ENCODE measurements at places on chromosomes 6 and 20. TPM values are rescaled to one million over a fixed set of nuclear protein-coding genes. Genes with fewer than 3 reads are reported as not detected.
A peak's percentile ranks its signal among the peaks of the same experiment; 100 is the strongest.

Gene IRF4
- 2.7 TPM for total RNA-seq

DNA sequence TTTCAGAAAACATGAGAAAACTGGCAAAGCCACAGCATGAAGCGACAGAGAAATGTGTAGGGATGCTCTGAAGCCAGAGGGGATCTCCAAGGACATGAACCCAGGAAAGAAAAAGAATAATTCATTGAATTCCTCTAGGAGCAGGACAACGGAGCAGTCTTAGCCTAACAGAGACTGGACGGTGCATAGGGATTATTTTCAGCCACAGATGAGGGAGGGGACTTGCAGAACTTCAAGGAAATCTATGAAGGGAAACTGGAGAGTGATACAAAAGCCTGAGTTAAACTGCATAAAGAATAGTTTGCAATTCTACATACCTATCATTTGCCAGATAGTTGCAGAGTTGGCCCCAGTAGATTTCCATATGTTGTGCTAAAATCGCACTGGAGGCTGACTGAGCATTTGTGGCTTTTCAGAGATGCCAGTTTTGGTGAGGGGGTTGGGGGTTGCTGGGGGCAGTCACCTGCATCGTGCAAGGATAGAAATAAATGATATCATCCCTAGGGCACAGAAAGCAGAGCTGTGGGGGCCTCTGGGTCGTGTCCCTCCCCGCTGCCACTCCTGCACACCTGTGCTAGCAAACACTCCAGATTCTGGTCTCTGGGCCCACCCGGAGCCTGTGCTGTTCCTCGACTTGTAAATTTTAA is 443.2 kb upstream of the JARID2 start:
- no peak for DNase-seq

GRCh38 chr6:110323258-110323657 is 34.9 kb downstream of the METTL24 start:
- no peak for DNase-seq

DNA sequence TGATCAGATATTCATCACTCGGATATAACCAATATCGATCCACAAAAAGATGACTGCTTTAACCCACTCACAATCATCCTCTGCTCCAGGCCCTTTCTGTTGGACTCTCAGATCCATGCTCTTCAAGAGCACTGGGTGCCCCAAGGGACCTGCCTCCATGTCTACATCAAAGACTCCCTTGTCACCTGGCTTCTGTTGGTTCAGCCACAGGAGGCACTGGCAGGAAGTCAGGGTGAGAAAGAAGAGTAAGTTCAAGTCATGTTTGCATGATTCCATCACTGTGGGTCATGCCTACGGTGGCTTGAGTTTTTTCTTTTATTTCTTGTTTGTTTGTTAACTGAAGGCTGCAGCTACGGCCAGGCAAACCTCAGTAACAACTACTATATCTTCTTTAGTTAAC is 243.3 kb downstream of the ADGRG6 start:
- DNase-seq: no peak

- DNase-seq: no peak
Observed at GRCh38 chr6:132752255-132752654, 5.4 kb downstream of the VNN2 start.

DNA sequence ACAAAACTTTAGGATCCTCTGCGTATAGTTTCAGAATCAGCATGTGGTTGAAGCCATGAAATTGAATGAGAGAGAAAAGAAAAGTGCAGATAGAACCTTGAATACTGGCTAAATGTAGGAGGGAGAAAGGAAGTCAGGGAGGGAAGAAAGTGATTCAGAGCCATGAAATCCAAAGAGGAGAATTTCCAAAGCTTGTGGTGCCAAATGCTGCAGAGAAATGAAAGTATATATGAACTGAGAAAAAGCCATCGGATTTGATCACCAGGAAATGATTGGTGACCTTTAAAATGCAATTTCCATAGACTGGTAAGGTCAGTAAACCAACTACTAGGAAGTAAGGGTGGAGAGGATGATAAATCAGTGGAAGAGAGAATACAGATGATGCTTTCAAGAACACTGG is 142.3 kb downstream of the TFAP2A start:
- no peak for DNase-seq

Gene LINC00237
- not detected for total RNA-seq

- DNase-seq: peak; percentile 94
Observed at GRCh38 chr20:23622839-23623343, 14.9 kb downstream of the CST3 start.

Gene SH3BGRL2
- total RNA-seq: 14.0 TPM

DNA sequence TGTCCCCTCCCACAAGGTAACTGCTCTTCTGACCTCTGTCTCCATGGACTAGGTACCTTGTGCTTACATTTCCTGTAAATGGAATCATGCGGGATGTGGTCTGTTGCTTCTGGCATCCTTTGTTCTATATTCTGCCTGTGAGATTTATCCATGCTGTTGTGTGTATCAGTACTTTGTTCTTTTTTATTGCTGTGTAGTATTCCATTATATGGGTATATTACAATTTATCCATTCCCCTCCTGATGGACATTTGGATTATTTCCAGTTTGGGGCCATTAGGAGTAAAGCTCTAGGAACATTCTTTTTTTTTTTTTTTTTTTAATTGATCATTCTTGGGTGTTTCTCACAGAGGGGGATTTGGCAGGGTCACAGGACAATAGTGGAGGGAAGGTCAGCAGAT is 3.4 kb downstream of the C2 start:
- DNase-seq: no peak

DNA sequence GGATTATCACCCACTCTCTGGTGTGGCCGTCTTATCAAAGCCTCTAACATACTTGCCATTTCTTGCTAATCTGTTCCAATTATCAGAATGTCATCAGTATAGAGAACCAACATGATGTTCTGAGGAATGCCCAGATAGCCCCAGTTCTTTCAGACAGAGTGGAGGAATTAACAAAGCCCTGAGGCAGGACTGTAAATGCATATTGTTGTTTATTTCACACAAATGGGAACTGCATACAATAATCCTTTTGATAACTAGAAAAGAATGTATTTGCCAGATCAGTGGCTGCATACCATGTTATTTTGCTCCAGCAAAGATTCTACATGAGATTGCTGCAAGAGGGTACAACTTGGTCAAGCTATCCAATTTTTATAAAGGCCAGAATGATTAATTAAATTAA is 112.8 kb upstream of the HEY2 start:
- DNase-seq: no peak

GRCh38 chr20:25364879-25365699 is 25.5 kb downstream of the ABHD12 start:
- DNase-seq: no peak

DNA sequence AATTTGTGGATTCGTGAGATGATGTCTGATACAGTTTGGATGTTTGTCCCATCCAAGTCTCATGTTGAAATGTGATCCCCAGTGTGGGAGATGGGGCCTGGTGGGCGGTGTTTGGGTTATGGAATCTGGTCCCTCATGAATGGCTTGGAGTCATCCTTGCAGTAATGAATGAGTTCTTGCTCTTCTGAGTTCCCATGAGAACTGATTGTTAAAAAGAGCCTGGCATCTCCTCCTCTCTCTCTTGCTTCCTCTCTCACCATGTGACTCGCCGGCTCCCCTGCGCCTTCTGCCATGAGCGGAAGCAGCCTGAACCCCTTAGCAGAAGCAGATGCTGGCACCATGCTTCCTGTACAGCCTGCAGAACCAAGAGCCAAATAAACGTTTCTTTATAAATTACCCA is 30.5 kb upstream of the RPP40 start:
- DNase-seq: no peak

DNA sequence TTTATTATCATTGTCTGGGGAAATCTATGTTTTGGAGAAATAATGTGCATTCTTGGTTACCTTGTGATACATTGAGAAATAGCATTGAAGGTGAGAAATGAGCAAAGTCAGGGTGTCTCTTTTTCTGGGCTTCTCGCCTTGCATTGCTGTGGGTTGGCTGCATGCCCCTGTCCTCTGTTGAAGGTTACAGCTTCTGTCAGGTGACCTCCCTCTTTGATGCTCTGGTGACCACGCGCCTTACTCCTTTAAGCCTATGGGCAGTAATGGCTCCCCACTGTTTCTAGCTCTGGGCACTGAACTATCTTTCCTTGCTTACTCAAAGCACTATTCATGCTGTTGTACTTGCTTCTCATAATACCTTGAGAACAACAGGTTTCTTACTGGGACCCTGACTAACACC is 14.6 kb downstream of the ADGRB3 start:
- DNase-seq: no peak

GRCh38 chr20:35564905-35565304 is 23.0 kb downstream of the ERGIC3 start:
- DNase-seq: no peak

Gene ACSS2
- 37.4 TPM for total RNA-seq

Gene NAA20
- 45.3 TPM for total RNA-seq

DNA sequence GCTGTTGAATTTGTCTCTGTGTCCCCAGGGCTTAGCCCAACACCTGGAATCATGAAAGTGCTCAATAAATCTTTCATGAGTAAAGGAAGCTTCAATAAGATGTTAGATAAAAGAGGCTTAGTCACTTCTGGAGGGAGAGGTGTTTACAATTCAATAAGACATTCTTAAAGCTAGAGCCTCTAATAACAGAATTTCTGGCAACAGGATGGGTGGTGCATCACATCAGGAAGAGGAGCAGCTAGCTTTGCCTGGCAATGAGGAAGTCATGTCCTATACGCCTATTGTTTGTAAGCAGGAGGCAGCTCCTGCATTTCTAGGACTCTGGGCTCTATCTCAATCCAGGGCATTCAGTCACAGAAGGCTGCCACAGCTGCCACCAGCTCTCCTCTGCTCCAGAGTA is 638.5 kb downstream of the EPM2A start:
- DNase-seq: no peak

- no peak for DNase-seq
Observed at GRCh38 chr6:108435391-108435790, 125.3 kb upstream of the FOXO3 start.

GRCh38 chr6:36337814-36338213 is 1.1 kb upstream of the BNIP5 start:
- DNase-seq: no peak

GRCh38 chr6:127691146-127691545 is 114.2 kb downstream of the C6orf58 start:
- no peak for DNase-seq

Gene APOBEC2
- not detected for total RNA-seq

Gene NPEPL1
- 31.4 TPM for total RNA-seq

GRCh38 chr6:136685540-136686108 is 106.7 kb downstream of the MAP3K5 start:
- DNase-seq: no peak

GRCh38 chr6:30885481-30885998 is 1.2 kb downstream of the DDR1 start:
- no peak for DNase-seq

GRCh38 chr6:152748843-152749242 is 1.8 kb upstream of the VIP start:
- no peak for DNase-seq

GRCh38 chr6:37134036-37134395 is 35.9 kb upstream of the PIM1 start:
- DNase-seq: no peak

DNA sequence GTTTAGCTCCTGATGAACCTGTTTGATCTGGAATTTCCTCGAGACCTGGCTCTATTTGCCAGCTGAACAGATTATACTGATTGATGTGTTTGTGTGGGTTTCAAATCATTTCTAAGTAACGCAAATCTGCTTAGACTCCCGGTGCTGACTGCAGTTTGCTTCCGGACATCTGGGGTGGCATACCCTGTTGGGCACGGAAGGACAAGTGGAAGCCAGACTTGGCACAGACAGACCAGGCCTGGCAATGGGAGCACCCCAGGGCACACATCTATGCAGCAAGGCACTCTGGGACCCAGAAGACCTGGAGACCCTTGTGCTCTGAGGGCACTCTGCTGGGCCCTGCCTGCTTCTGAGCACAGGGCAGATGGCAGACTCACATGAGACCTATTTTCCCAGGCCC is 433.7 kb upstream of the CHD6 start:
- no peak for DNase-seq

GRCh38 chr20:58375759-58376352 is 13.2 kb upstream of the VAPB start:
- no peak for DNase-seq

- DNase-seq: no peak
Observed at GRCh38 chr20:54173653-54174456, at the start of gene CYP24A1. Gene CYP24A1 (minus strand): TSS chr20:54173986. CDS start chr20:54173579, 407 bp downstream.

DNA sequence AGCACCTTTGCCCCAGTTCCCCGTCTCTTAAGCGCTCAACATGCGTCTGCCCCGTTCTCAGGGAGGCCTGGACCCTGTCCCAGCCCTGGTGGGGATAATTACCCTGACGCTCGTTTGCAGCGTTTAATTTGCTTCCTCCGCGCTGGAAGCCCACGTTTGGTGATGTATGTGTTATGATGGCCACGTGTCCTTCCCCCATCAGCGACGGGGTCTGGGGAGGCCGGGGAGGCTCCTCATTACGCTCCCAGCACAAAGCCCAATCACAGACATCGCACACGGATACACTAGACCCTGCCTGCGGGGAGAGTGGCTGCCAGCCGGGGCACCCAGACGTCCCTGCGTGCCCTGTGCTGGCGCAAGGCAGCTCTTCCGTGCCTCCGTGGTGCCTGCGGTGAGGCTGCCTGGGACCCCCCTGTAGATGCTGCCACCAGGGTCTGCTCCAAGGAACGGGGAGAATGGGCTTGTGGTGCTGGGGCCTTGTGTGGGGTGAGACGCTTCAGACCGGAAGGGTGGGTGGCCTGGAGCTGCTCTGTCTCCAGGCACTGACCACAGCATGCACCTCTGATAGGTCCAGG is 10.2 kb upstream of the CHRNA4 start:
- no peak for DNase-seq

DNA sequence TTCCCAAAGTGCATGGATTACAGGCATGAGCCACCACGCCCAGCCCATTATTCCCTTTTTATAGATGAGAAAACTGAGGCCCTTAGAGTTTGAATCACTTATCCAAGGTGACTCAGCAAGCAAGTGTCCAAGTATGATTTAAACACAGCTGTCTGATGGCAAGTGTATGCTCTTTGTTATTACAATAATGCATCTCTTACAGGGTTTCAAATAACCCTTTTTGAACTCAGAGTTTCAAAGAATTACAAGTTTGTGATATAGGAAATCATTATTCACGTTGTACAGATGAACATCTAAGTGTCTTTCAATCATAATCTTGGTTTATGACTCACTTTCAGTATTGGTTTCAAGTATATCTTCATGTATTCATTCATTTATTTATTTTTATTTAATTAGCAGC is 63.0 kb downstream of the CD83 start:
- DNase-seq: no peak

DNA sequence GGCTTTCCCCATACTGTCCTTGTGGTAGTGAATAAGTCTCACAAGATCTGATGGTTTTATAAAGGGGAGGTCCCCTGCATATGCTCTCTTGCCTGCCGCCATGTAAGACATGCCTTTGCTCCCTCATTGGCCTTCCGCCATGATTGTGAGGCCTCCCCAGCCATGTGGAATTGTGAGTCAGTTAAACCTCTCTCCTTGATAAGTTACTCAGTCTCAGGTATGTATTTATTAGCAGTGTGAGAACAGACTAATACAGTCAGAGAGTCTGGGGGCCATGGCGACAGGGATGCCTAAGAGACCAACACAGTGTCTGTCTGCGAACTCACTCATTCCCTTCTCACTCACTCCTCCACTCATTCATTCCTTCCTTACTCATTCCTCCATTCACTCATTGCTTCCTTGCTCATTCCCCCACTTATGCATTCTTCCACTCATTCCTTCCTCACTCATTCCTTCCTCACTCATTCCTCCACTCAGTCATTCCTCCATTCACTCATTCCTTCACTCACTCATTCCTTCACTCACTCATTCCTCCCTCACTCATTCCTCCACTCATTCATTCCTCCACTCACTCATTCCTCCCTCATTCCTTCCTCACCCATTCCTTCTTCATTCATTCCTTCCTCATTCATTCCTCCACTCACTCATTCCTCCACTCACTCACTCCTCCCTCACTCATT is 137.5 kb upstream of the AGPAT4 start:
- DNase-seq: no peak

- no peak for DNase-seq
Observed at GRCh38 chr6:49966334-49966733, 2.4 kb upstream of the DEFB114 start.

Data from posterior vena cava (tissue), 2 donors.